ENCODE measurements at places on chromosomes 7 and 10. TPM values are rescaled to one million over a fixed set of nuclear protein-coding genes. Genes with fewer than 3 reads are reported as not detected.

GRCh38 chr7:65953890-65954450 lies 28.0 kb downstream of the GUSB start:
- no peak for DNase-seq

- no peak for DNase-seq
Measured at GRCh38 chr7:118306771-118307170, 82.3 kb downstream of the ANKRD7 start.

DNA sequence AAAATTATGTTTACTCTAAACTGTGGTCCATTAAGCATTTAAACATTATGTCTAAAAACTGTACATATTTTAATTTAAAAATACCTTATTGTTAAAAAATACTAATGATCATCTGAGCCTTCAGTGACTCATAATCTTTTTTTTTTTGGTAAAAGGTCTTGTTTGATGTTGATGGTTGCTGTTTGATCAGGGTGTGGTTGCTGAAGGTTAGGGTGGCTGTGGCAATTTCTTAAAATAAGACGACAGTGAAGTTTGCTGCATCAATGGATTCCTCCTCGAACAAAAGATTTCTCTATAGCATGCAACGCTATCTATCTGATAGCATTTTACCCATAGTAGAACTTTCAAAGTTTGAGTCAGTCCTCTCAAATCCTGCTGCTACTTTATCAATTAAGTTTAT lies 180.0 kb upstream of the AHR start:
- DNase-seq = no peak

GRCh38 chr7:36526863-36527548 lies 137.3 kb downstream of the ANLN start:
- no peak for DNase-seq

MRLN gene
- 297 TPM for polyA plus RNA-seq

DNA sequence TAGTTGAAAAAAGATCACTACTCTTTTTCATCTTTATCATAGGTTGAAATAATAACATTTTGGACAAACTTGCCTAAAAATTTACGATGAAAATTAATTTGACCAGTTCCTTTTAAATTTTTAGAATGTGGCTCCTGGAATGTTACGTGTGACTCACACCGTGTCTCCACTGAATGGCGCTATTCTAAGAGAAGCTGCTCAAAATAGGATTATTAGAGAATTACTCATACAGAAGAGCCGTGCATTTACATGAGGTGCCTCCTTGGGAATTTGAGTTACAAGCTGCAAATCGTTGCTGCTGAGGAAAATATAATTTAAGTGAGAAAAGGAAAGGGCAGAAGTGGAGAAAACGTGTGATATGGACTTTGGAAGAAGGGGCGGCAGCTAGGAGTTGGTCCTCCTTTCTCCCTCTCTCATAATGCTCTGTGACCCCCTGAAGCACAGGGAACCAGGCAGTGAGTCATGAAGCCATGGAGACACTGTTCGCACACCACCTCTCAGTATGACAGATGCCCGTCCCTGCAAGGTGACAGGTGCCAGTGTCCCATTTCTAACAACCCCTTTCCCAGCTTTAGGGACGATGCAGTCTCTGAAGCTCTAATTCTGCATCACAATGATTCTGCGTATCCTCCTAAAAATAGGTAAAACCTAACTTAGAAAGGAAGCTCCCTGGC lies 323.2 kb upstream of the COBL start:
- no peak for DNase-seq

ADRB1 gene
- 0.12 TPM for polyA plus RNA-seq

DNA sequence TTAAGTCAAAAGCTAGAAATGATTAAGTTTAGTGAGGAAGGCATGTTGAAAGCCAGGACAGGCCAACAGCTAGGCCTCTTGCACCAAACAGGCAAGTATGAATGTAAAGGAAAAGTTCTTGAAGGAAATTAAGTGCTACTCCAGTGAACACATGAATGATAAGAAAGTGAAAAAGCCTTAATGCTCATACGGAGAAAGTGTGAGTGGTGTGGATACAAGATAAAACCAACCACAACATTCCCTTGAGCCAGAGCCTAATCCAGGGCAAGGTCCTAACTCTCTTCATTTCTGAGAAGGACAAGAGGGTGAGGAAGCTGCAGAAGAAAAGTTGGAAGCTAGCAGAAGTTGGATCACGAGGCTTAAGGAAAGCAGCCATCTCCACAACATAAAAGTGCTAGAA lies 53.0 kb downstream of the DNAJC1 start:
- no peak for DNase-seq

DEPP1 gene
- 102 TPM for polyA plus RNA-seq

DNA sequence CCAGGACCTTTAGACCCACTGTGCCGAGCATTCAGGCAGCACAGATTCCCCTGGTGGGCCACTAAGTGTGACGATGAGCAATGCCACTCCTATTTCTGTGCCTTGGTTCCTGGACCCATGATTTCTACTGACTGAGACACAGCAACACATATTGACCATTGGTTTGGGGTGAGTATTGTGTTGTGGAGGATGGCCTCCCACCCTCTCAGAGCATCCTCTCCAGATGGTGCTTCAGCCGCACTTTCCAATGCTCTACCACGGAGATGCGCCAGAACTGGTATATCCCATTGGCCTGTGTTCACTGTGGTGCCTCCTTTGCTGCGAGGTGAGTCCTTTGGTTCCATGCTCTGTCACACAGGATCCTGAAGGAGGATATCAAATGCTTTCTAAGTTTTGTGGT lies 10.1 kb upstream of the GDF10 start:
- no peak for DNase-seq

GRCh38 chr10:103353281-103353680 lies 2.3 kb upstream of the PCGF6 start:
- no peak for DNase-seq

PRLHR gene
- polyA plus RNA-seq = not detected

Data from psoas muscle (tissue), 8 donors.